Hematopoietic multipotent progenitor cell treated with erythropoietin and hydrocortisone succinate and interleukin-3 and kit ligand, for 15 days (in vitro differentiated cells): ENCODE measurements at places on chromosomes 12 and 14.

GRCh38 chr12:30794591-30795409 is 40.0 kb upstream of the CAPRIN2 start:
- no peak for DNase-seq

GRCh38 chr14:68639000-68639757 is 153.7 kb downstream of the ZFP36L1 start:
- DNase-seq, result no peak

DNA sequence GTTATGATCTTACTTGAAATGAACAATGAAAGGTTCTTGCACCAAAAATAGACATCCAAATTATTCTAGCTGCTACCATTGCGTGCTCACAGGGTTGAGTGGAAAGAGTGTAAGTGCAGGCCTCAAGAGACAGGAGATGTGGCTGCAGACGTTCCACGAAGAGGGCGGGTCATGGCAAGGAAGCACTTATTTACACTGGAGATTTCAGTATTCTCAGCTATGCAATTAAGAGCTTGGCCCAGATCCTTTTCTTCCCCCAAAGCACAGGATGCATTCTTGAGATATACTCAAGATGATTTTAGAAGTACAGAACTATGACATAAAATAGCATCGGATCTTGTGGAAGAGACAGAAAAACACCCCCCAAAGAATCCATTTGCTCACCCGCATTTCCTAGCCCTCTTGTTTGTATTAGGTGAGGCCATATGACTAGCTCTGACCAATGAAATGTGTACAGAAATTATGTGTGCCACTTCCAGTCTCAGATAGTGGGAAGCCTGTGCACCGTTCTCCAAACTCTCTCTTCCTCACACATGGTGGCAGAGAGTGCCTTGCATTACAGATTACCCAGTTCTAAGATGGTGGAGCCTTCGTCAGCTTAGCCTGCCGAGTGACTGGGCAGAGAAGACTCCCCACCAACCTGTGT is 261.4 kb downstream of the TTC8 start:
- no peak for DNase-seq

DNA sequence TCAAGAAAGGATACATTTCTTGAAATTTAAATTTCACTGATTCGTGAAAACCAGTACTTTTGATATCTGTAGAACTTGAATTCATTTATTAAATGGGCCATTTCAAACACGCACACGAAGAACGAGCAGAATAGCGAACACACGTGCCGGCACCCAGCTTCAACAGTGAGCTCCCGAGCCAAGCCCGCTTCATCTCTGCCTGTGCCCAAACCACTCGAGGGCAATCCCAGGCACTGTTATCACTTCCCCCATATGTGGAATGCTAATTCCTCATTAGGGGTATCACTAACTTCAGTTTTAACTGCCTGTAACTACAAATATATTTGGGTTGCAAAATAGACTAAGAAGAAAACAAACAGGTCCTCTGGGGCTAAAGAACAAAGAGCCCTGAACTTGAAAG is 48.0 kb downstream of the AMN start:
- no peak for DNase-seq

DNA sequence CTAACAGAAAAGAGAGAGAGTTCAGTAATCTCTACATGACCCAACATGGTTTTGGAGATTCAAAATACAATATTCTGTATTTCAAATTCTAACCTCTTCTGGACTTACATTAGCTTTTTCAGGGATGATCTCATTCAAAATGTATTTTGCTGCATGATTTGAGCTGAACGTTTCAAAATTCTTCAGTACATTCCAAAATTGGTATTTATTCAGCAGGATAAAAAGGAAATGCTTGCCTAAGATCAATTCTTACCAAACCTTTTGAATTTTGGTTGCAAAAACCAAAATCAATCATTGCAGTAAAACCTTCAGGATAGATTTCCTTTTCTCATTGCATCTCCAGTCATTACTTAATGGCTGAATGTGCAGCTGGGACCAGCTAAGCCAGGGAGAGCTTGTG is 1761.3 kb upstream of the SEL1L start:
- no peak for DNase-seq

DNA sequence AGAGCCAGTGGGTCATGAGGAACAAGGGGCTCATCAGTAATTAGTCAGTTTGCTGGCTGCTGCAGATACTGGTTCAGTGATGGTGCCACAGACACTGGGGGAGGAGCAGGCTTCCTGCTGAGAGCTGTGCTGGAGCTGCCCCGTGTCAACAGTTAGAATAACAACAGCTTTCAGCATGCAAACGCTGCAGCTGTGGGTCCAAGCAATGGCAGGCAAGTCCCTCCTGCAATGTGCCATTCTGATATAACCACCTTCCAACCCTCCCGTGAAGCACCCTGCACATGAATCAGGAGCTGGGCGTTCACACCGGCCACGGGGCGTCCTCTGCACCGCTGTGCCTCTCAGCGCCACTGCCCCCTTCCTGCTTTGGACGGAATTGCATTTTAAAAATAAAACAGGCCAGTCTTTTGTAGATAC is 258.4 kb upstream of the SFSWAP start:
- peak; percentile 14 for DNase-seq

- no peak for DNase-seq
Measured at GRCh38 chr12:57874166-57875108, 27.9 kb upstream of the CTDSP2 start.

DNA sequence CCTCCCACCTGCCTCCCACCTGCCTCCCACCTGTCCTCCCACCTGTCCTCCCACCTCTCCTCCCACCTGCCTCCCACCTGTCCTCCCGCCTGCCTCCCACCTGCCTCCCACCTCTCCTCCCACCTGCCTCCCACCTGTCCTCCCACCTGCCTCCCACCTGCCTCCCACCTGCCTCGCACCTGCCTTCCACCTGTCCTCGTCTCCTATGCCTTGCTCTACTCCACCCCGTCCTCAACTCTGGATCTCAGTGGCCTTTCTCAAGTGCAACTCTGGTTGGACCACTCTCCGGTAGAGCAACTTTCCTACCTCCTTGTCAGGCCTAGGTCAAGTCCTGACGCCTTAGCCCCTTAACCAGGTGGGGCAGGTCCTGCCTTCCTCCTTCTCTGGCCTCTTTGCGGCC is 29.3 kb upstream of the PEX5 start:
- no peak for DNase-seq

- DNase-seq, result peak; percentile 70
Measured at GRCh38 chr12:7995266-7995963, 37.1 kb upstream of the FOXJ2 start.
